T-helper 17 cell (primary cell): ENCODE measurements at places on chromosomes 1 and 21. TPM values are rescaled to one million over a fixed set of nuclear protein-coding genes. Genes with fewer than 3 reads are reported as not detected.

GRCh38 chr1:44276901-44277300 is 63.6 kb downstream of the DMAP1 start:
- H3K27me3 ChIP-seq: no peaks in the 10 kb centered on the region
- H3K36me3 ChIP-seq: peaks cover 9% of the 10 kb centered on the region
- H3K4me1 ChIP-seq: peaks cover 27% of the 10 kb centered on the region
- no peak overlapping the region for H3K4me3 ChIP-seq

DNA sequence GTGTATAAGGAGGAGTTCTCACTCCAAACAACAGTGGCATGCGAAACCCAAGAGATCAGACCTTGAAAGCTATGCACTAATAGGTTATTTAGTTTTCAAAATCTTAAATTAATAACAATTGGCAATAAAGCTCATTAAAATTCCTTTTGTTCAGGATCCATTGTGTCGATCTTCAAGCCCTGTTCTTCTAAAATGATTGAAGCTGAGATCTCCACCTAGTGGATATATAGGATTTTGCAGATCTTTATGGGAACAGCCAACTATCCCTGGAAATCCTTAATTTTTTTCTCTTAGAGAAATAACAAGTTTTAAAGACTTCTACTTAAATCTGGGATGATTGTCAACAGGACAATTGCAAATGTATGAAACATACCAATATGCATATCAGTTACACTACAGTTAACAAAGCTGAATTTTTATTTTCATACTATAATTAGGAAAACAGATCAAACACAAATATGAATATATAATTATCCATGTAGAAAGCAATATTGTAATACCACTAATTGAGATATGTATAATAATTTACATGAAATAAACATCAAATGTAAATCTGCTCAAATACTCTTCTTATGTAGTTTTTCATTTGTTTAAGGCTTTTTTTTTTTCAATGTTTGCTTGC is 43.3 kb downstream of the LRRC53 start:
- H3K27ac ChIP-seq: no peak overlapping the region
- DNase-seq: no peak
- H3K4me3 ChIP-seq: no peak overlapping the region
- peaks cover 2% of the 10 kb centered on the region for H3K4me1 ChIP-seq

DNA sequence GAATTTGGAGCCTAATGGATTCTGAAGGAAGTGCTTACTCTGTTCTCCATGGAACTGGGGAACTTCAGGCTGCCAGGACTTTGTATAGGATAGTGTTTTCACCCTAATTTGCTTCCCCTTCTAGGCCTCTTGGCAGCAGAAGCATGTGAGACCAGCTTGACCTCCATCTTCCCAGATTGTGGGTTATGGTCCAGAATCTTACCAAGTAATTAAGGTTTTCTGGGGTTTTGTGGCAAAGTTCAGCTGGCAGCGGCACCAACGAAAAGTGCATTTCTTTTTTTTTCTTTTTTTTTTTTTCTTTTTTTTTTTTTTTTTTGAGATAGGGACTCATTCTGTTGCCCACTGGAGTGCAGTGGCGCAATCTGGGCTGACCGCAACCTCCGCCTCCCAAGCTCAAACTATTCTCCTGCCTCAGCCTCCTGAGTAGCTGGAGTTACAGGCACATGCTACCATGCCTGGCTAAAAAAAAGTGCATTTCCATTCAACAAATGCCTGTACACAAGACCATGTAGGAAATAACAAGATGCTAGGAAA is 3.4 kb upstream of the BMP8A start:
- H3K27me3 ChIP-seq: peaks cover 8% of the 10 kb centered on the region
- peaks cover 3% of the 10 kb centered on the region for H3K36me3 ChIP-seq
- H3K27ac ChIP-seq: no peak overlapping the region
- H3K4me3 ChIP-seq: no peak overlapping the region
- no peak for DNase-seq
- peaks cover 6% of the 10 kb centered on the region for H3K4me1 ChIP-seq

DNA sequence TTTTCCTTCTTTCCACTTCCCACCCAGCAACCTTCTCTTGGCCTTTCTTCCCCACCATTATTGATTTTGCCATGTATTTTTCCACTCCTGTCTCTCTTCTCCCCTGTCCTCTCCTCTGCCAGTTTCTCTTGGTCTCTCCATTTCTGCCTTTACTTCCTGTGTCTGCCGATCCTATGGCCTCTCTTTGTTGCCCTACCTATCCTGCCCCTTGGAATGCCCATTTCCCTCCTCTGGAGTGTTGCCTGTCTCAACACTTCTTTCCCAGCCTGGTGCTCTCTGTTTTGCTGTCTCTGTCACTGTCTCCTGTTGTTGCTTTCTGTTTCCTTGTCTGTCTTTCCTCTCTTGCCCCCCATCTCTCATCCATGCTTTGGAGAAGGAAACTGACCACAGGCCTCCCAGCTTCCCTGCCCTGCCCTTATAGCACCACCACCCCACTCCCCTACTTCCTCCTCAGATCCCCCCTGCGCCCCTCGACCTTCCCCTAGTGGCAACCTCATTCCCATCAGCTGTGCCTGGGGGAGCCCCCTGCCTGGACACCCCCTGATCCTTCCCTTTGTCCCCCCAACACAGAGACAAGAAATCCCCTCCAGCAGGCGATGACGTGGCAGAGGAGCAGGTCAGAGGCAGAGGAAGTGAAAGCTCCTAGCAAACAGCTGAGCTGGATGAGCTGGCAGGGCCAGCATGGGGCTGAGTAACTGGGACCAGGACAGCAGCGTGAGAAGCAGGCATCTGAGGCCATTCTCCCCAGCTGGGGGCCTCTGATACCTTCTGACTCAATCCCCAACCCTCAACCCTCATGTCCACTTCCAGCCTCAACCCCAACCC is 6.6 kb upstream of the ETV3L start:
- H3K27ac ChIP-seq: peak overlapping the region; percentile 72
- DNase-seq: no peak
- H3K4me3 ChIP-seq: peak overlapping the region; percentile 26
- H3K4me1 ChIP-seq: peaks cover 24% of the 10 kb centered on the region
- H3K36me3 ChIP-seq: peaks cover 5% of the 10 kb centered on the region

GRCh38 chr1:223257856-223258550 is 106.0 kb downstream of the SUSD4 start:
- H3K27ac ChIP-seq: no peak overlapping the region
- H3K4me1 ChIP-seq: peaks cover 9% of the 10 kb centered on the region
- DNase-seq: no peak
- peaks cover 3% of the 10 kb centered on the region for H3K36me3 ChIP-seq
- no peak overlapping the region for H3K4me3 ChIP-seq

DNA sequence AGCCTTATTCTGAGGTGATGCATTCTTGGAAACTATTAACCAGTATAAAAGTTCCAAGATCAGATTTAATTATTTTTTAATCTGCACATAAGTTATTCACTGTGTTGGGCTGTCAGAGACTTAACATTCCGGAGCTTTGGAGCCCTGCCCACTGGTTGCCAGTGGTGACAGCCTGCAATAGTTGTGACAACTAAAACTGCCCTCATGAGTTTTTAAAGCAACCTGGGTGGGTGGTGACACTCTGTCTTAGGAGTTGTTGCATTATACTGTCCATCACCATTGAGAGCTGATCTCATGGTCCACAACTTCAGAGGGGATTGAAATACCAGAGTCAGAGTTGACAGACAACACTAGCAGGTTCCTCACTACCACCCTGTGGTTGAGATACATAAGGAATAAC is 653.9 kb upstream of the USP24 start:
- no peak overlapping the region for H3K27ac ChIP-seq
- H3K4me1 ChIP-seq: no peaks in the 10 kb centered on the region
- no peaks in the 10 kb centered on the region for H3K36me3 ChIP-seq
- H3K27me3 ChIP-seq: no peaks in the 10 kb centered on the region
- no peak for DNase-seq

ALDH4A1 gene
- total RNA-seq: 1.2 TPM
